Activated naive CD4-positive, alpha-beta T cell (primary cell): ENCODE measurements at places on chromosomes 11 and 22.
A peak's percentile ranks its signal among the peaks of the same experiment; 100 is the strongest.

DNA sequence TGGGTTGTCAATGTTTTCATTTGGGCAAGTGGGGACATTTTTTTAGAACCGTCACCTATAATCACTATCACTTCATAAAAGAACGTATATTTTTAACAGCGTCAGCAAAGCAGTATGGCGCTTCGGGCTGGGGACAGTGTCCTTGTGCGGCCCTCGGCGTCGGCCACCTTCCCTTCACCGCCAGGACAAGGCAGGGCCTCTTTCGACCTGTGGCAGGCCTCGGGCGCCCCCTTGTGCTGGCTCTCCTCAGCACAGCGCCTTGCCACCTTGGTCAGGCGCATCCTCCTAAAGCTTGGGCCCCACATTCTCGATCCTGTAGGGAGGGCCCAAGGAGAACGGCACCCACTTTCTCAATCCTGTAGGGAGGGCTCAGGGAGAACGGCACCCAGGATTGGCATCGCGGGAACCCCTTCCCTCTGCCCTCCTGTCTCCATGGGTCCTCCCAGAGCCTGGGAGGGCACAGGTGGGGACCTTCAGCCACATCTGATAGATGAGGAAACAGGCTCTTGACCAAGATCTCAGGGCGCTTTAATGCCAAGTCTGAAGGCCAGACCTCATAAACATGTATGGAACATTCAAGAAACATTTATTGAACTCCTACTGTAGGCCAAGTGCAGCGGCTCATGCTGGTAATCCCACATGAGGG, 11.5 kb upstream of the FADD start:
- DNase-seq, result no peak

DNA sequence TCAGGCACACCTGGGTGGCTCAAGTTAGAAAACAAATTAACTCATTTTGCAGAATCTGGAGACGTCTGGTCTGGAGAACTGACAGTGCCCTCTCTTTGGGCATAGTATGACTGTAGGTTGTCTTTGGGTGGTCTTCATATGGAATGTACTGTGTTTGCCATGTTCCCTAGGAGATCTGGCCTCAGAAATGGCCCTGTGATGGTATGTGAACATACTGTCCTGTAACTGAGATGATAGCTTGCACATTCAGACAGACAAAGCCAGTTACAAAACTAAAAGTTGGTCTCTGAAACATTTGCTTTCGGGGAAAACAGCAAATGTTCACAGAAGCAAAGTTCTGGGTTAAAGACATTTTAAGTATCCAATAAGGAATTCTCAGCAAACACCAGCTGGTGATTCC, 29.7 kb downstream of the CD44 start:
- DNase-seq, result no peak

DNA sequence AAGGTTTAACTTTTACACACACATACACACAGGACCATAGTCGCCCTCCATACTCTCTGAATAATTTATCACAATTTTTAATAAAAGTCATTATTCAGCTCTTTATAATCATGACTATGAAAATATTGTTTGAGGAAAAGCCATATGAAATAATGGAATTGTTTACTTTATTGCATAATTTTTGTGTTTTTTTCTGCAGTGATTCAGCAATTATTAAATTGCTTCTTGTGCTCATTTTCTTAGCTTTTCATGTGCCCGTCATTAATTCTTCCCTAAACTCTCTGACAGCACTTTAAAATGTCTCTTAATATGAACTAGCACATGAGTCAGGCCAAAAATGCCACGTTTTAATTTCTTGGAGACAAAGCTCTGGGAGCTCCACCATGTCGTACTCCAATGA, 77.5 kb upstream of the ALX4 start:
- DNase-seq, result no peak

GRCh38 chr11:73866095-73866579, 10.5 kb downstream of the COA4 start:
- no peak for DNase-seq

DNA sequence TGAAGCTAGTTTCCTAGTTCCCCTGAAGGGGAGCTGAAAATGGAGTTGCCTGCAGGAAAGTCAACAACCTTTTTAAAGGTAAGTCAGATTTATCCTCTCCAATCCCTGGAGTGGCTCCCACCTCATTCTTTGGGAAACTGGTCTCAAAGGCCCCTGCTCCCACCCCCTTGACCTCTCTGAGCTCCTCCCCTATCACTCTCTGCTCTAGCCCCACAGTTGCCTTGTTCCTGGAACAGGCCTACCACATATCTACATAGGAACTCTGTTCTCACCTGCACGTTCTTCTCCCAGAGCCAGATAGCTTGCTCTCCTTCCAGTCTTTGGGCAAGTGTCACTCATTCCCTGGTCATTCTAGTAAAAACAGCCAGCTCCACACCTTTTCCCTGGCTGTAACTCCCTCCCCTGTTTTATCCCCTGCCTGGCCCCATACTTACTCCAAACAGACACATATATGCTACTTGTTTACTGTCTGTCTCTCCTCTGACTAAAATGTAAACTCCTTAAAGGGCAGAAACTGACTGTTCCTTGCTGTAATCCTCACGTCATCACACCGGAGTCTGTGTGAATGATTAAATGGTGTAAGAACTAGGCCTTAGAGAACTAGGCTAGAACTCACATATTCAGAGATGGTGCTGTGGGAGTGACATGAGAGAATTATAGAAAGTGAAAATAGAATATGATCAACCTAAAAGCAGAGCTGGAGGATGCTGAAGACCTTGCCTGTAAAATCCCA, 53.3 kb downstream of the TCF20 start:
- no peak for DNase-seq

DNA sequence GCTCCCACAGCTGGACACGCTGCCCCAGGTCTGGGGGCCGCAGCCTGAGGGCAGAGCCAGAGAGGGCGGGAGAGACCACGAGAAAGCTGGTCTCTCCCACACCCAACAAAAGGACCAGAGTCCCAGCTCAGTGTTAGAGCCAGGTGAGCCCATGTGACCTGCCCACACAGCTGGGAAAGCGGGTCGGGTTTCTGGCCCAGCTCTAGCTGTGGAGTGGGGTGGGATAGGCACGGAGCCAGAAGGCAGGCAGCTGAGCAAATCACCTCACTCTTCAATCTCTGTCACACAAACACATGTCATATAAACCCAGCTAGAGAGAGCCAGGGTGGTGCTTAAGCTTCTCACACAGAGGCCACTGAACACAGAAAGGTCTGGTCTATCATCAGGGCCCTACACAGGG, 7.8 kb upstream of the EIF3D start:
- DNase-seq, result no peak

DNA sequence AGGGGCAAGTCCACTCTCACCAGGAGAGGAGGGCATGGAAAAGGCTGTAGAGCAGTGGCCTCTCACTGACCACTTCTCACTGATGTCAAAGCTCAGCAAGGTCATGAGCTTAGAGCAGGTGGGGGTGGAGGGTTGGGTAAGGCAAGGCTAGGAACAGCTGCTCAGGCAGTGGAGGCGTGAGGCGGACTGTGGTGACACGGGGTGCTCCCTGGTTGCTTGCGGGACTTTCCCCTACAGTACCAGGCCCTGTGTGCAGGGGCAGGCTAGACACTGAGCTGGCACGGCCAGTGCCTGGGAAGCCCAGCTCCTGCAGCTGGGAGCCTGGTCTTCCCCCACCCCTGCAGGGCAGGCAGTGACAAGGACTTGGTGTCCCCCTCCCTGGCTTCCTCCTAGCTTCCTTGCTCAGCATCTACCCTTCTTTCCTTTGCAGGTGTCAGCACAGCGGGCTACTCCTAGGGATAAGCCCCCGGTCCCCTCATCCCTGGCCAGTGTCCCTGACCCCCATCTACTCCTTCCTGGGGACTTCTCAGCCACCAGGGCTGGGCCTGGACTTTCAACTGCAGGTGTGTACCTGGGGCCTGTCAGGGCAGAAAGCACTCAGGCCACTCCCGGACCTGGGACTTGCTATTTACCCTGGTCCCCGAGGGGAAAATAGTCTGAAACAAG, 45.6 kb downstream of the PISD start:
- no peak for DNase-seq

- no peak for DNase-seq
Observed at GRCh38 chr11:12291766-12292165, 85.6 kb upstream of the PARVA start.

- no peak for DNase-seq
Observed at GRCh38 chr11:17267576-17267975, 9.0 kb upstream of the NUCB2 start.

- no peak for DNase-seq
Observed at GRCh38 chr22:50178871-50179869, 6.5 kb upstream of the TRABD start.

DNA sequence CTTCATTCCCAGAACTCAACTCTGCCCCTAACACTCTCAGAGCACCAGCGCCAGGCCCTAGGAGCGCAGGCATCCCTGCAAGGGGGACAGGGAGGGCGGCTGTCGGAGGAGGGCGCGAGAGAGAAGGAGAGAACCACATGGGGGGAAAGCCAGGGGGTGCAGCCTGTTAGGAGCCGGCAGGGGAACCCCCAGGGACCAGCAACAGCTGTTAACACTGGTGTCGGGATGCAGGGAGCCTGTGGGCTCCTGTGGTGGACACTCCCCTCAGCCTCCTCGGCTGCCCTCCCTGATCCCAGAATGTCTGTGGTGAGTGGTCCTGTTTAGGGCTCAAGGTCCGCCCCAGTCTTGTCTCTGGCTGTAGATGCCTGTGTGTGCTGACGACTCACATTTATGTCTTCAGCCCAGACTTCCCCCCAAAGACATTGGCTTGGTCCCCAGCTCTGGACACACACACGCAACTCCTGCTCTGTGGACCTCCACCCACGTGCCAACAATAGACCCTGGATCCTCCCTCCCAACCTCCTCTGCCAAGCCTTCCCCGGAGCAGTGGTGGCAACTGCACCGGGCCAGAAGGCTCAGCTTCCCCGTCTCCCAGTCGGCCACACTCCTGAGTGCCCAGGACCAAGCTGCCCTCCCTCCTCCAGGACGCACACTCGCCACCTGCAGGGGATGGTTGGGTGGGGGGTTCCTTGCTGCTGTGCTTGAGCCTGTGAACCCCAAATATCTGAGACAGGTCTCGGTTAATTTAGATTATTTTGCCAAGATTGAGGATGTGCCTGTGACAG, 817 bp upstream of the IFITM5 start:
- no peak for DNase-seq

DNA sequence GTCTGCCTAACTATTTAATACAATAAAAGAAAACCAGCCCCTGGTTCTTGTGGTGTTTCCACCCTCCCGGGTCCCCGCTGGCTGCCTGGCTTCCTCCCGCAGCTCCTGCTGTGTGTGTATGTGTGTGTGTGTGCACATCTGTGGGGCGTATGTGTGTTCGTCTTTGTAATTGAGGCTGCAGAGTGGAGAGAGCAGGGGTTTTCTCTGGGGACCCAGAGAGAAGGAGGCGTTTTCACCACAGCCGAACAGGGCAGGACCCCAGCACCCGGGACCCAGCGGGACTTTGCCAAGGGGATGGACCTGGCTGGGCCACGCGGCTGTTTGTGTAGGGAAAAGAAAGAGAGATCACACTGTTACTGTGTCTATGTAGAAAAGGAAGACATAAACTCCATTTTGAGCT, 42.7 kb downstream of the IGLL1 start:
- DNase-seq, result no peak

GRCh38 chr11:11923828-11924227, 82.1 kb downstream of the USP47 start:
- DNase-seq, result no peak

DNA sequence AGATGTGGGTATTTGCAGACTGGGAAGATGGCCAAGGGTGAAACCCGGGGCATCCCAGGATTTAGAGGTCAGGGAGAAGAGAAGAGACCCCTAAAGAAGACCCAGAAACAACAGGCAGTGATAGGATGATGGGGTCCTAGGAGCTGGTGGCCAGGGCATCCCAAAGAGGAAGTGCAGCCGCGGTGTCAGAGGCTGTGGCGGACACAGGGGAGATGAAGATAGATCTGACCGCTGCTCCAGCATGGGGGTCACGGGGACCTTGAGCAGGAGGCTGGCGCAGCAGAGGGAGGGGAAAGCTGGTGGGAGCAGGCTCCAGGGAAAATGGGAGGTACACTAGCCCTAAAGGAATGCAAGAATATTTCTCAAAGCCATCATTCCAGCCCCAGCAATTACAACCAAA, 47.3 kb downstream of the CTTN start:
- DNase-seq, result no peak

DNA sequence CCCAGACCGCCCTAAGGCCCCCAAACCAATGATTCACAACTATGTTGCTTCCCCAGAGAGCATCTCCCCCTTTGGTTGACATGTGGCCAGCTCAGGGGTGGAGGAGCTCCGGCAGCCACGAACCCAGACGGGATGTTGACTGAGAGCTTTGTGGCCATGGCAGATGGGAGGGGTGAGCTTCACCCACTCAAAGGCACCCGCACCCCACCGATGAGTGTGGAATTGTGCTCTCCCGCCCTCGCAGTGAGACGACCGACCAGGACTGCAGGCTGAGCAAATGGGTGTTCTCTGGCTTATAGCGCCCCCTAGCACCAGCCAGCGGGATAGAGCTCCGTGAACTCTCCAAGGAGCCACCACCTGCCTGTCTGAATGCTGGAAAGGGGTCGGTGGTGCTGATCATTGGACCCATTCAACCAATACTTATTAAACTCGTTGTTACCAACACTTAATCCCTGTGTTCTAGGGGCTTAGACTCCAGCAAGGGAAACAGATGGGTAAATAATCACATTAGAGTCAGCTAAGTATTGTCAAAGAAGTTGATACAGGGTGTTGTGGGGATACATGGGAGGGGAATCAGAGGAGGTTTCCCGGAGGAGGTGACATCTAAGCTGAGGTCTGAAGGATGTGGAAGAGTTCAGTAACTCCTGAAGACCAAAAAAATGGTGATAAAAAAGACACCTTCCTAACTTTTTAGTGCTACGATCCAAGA, 4.5 kb upstream of the TIMP3 start:
- peak; percentile 27 for DNase-seq

GRCh38 chr22:46136486-46137217, 13.7 kb upstream of the PPARA start:
- no peak for DNase-seq

- no peak for DNase-seq
Observed at GRCh38 chr11:119907878-119908572, 179.0 kb upstream of the NECTIN1 start.

- no peak for DNase-seq
Observed at GRCh38 chr11:111762981-111763643, 3.1 kb downstream of the PPP2R1B start.

GRCh38 chr22:44179196-44179988, 1.3 kb upstream of the PARVG start:
- DNase-seq, result no peak

DNA sequence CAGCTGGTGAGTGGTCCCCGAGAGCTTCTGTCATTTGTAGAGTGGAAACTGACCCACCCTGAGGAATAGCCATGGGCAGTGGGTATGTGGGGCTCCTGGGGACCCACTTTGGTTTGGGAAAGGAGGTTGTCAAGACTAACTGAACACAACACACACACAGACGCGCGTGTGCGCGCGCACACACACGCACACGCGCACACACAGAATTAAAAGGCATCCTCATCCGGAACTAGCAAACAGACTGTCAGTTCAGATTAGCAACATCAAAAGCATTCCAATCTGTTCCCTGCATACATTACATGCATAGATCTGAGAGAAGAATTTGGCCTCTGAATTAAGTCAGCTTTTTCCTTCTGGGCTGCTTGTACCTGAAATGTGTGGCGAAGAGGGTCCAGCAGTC, 284.7 kb downstream of the ST3GAL4 start:
- no peak for DNase-seq

GRCh38 chr11:134074766-134075165, 5.9 kb downstream of the JAM3 start:
- DNase-seq, result no peak
